ENCODE measurements at places on chromosomes 3 and 15. TPM values are rescaled to one million over a fixed set of nuclear protein-coding genes. Genes with fewer than 3 reads are reported as not detected.

GOLGA8G gene
- not detected for total RNA-seq

GASK1A gene
- total RNA-seq = 10.3 TPM

DNA sequence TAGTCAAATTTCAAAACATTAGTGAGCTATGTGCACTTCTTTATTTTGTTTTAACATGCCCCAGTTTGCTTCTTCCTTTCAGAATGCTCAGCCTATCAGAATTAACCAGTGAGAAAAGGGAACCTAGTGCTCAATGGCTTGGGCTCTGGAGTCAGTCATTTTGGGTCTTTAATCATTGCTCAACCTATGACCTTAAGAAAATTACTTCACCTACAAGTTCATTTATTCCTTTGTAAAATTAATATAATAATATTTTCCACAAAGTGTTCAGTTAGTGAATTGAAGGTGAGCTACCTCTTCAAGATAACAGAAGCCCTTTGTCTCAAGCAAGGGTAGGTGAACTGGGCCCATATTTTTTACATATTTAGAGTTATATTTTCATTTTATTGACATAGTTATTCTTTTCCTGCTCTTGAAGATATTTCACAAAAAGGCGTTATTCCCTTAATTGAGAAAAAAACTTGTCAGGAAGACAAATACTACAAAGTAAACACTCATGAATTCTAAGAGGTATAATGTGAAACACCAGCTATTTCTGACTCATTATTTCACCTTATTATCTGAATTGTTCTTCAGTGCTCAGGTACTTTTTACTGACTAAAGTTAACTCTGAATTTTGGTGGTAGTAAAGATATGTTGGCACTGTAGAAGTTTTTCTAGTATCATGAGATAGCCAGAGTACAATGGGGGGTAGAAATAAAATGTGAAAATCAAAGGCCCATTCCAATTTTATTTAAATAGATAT, 415.5 kb downstream of the NAALADL2 start:
- no peak for DNase-seq

DNA sequence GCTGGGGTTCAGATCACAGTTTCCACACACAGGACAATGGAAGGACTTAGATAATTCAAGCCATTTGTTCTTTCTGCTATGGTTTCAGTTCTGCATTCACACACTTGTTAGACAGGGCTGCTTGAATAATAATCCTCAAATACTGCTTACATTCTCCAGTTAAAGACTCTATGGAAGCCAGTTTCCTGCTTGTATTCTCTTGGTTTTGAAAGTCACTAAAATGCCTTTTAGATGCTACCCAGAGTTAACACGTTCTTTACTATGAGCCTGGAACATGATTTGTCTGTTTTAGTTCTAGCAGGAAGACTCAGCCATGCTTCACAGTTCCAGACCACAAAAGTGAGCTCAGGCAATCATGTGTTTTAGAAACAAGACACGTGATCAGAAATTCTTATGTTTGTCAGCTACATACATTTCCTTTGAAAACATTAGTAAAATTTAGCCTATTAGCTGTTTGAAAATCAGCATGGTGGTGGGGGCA, 152.4 kb downstream of the LEKR1 start:
- DNase-seq = no peak

SKOR1 gene
- total RNA-seq = 0.09 TPM

DNA sequence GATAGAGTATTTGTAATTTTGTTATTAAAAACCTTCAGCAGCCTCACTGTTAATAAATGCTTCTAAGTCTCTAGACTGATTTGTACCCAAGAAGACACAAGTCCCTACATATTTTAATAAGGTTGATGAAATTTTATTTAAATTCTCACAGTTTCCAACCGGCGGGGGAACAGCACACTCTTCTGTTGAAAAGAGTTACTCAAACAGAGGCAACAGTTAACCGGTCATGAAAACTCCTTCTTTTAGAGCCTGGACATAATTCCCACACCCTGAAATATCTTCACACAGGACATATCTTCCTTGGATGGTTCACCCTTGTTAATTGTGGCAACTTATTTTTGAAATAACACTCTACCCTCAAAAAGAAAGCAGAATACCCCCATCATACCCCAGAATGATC, 278.8 kb downstream of the FOXP1 start:
- no peak for DNase-seq

DNA sequence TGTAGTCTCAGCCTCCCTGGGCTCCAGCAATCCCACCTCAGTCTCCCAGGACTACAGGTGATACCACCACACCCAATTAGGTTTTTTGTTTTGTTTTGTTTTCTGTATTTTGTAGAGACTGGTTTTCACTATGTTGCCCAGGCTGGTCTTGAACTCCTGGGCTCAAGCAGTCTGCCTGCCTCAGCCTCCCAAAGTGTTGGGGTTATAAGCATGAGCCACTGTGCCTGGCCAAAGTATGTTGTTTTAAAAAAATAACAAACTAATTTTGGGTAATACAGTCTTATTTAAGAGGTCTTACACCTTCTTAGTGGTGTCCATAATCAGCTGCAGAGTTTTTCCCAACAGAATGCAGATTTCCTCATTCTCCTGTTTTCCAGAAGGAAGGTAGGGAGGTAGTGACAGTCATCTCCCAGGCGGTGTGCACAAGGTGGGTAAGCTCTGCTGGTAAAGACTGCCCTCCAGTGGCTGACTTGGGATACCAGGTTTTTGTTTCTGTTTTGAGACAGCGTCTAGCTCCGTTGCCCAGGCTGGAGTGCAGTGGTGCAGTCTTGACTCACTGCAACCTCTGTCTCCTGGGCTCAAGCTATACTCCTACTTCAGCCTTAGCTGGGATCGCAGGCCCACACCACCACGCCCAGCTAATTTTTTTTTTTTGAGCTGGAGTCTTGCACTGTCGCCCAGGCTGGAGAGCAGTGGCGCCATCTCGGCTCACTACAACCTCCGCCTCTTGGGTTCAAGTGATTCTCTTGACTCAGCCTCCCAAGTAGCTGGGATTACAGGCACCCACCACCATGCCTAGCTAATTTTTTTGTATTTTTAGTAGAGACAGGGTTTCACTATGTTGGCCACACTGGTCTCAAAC, 58.4 kb downstream of the MAP6D1 start:
- DNase-seq = peak; percentile 82

CD276 gene
- 62.2 TPM for total RNA-seq

DNA sequence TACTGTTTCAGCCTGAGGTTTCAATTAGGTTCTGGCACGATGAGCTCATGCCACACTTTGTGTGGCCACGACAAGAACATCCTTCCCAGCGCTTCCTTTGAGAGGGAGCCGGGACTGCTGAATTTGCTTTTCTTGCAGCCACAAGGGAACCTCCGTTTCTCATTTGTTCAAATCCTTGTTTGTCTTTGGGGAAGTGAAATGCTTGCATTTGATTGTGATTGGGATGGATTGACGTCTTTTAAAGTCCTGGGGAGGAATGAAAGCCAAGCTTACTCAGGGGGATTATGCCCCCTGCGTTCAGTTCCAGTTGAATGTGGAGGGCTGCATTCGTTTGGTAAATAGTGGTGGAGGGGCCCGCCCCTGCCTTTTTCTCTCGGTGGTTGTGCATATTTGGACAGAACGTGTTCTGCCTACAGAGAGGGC, 277.6 kb downstream of the THSD4 start:
- peak; percentile 82 for DNase-seq

Measured in neural progenitor cell (in vitro differentiated cells).